ELR (cell line): ENCODE measurements at places on chromosomes 12 and 14.
A peak's percentile ranks its signal among the peaks of the same experiment; 100 is the strongest.

GRCh38 chr14:64444984-64445845 lies 20.1 kb upstream of the AKAP5 start:
- peak; percentile 68 for DNase-seq

- no peak for DNase-seq
Observed at GRCh38 chr12:22164139-22164538, 118.1 kb downstream of the CMAS start.

GRCh38 chr12:127125607-127126259 lies 1141.2 kb upstream of the TMEM132C start:
- DNase-seq: peak; percentile 98

GRCh38 chr12:82635263-82635662 lies 51.4 kb upstream of the TMTC2 start:
- DNase-seq: no peak

DNA sequence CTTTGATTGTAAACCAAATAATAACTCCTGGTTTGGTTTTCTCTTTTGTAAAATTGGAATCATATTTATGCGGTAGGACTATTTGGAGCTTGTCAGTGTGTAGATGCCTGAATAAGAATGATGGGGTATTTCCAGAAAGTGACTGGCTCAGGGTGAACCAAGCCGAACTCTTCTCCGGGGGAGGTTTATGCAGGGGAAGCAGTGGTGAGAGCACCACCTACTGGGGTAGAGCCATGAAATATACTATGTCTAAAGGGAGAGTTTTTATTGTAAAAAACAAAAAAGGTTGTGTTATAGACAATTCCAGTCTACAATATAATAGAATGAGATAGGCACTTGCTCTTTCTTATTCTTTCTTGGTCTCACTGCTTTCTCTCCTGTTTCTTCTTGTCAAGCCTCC lies 222.9 kb upstream of the SLC16A7 start:
- peak; percentile 3 for DNase-seq

DNA sequence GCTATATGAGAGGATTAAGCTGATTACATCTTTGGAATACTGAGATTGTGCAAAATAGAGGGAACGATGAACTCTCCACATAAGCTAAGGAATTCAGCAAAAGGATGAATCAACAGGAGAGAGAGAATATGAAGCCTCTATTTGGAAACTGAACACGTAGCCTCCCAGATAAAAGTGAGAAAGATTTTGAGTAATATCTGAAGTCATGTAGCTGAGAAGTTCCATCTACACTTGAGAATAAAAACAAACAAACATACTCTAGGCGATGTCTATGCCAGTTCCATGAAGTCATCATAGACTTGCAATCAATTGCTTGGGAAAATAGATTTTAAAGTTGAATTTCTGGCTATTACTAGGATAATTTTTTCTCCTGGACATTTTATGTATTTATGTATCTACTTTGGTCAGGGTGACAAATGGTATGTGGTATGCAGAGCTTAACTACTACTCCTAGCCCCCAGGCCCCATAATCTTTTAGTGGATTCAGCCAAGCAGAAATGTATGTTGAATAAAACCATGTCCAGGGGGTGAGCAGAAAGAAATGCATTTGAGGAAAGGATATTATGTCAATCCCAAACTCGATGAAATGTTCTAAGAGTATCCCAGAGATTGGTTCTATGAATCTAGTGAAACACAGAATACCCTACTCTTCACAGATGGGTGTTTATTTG lies 627.4 kb downstream of the DIO2 start:
- DNase-seq: peak; percentile 81

GRCh38 chr14:51079489-51079888 lies 15.4 kb downstream of the TRIM9 start:
- DNase-seq: no peak

DNA sequence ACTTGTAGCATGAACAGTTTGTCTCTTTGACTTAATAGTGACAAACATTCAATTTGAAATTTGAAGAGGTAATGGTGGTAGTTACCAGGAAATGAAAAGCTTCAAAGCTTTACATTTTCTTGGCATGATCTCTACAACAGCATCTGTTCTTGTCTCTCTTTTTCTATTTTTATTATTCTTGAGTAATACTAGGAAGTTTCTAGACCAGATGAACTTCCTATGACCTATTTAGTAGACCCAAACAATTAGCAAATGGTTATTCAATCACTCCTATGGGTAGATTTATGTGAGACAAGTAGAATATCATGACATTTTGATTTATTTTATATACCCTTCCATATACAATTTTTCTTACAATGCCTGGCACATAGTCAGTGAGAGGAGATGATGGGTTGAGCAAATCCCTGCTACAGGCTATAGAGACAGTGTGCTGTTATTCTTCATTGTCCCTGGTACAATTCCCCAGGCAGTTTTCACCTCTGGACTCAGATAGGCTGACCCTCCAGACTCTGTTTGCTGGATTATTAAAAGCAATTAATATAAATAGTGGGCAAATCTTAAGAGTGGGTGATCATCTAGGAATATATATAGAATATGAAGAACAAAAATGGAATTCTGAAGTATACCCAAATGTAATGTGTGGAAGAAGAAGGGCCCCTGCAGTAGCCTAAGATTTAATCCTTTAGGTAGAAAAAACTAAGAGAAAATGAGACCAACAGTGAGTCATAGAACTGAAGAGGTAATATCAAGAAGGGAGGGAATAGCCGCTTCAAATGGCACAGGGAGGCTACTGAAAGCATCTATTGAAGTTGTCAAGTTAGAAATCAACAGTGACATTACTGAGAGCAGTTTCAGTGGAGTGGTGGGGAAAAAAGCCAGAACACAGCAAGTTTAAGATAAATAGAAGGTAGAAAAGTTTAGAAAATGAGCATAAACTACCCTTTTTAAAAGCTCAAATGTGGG lies 512.0 kb downstream of the FOXG1 start:
- DNase-seq: no peak
